ENCODE measurements at places on chromosomes 1 and 21. TPM values are rescaled to one million over a fixed set of nuclear protein-coding genes. Genes with fewer than 3 reads are reported as not detected.

TDRD5 gene
- not detected for total RNA-seq

BMP8B gene
- 0.56 TPM for total RNA-seq

NPHP4 gene
- 3.6 TPM for total RNA-seq

GRCh38 chr1:64696879-64697278 lies 48.0 kb upstream of the RAVER2 start:
- no peaks in the 10 kb centered on the region for H3K4me1 ChIP-seq
- no peak for DNase-seq
- H3K27ac ChIP-seq = no peak overlapping the region
- no peaks in the 10 kb centered on the region for H3K27me3 ChIP-seq

Data from heart left ventricle (tissue), 16 donors.